ENCODE measurements at places on chromosomes 12 and 14.

DNA sequence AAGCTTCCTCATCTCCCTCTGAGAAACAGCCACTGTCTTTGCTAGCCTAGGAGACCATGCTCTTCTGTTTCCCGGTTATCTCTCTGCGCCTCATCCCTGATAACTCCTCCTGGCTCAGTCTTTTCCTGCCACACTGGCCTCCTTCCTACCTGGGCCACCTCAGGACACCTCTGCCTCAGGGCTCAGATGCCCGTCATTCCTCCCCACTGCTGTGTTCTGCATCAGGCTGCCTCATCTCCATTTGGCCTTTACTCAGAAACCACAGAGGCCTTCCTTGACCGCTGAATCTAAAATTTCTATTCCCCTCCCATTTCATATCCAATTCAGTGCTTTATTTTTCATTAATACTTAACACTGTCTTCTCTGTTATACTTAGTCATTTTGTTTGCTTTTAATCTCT, 311.0 kb upstream of the RGS6 start:
- DNase-seq: no peak

GRCh38 chr12:93915411-93915810, 233.0 kb upstream of the PLXNC1 start:
- no peak for DNase-seq

DNA sequence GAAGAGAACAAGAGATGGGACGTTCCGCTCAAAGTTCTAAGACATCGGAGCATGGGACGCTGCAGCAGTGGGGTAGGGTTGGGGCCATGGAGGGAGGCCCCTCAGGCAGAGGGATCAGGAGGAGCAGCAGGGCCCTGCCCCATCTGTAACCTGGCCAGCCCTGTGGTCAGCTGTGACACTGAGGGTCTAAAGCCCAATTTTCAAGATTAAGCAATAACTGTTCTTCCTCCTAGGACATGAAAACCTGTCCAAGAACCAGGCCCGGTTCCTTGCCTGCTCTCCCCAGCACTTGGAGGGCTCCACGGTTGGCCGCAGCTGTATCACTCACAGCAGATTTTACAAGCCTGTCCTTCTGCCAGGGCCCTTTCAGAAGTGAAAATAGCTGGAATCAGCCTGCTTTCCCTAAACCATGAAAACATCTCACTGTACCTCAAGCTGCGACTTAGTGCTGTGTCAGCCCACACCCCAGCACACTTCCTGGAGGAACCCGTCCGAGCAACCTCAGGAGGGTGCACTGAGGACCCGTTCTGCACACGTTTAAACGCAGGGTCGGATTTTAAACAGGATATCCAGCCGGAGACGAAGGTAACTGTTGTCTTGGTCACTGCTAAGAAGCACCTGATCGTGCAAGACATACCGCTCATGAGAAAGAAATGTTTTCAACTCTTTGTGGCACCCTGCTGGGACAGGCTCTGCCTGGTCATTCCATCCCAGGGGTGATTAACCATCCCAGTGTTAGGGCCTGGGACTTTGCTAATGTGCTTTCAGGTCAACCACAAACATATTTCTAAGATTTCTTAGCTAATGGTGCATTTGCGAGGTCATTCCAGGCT, 201.9 kb upstream of the DIO3 start:
- no peak for DNase-seq

- DNase-seq: no peak
These were observed 16.3 kb upstream of the MDM1 start for GRCh38 chr12:68348419-68348818.
